SK-MEL-5 (cell line): ENCODE measurements at places on chromosomes 2 and 18. TPM values are rescaled to one million over a fixed set of nuclear protein-coding genes. Genes with fewer than 3 reads are reported as not detected.
A peak's percentile ranks its signal among the peaks of the same experiment; 100 is the strongest.

Gene ZAP70
- not detected in 2 replicates for total RNA-seq

- DNase-seq: no peak
Observed at GRCh38 chr18:21362831-21363230, 120.8 kb downstream of the GREB1L start.

Gene NEUROD1
- not detected in 2 replicates for total RNA-seq

GRCh38 chr2:230944757-230945372, 19.8 kb upstream of the GPR55 start:
- no peak for DNase-seq

Gene AQP12A
- total RNA-seq: not detected in 2 replicates

GRCh38 chr2:181065458-181065857, 85.1 kb downstream of the UBE2E3 start:
- DNase-seq: no peak

GRCh38 chr2:161954103-161954502, 119.9 kb downstream of the DPP4 start:
- peak; percentile 34 for DNase-seq

- DNase-seq: no peak
Observed at GRCh38 chr2:126751477-126751876, 95.5 kb downstream of the GYPC start.

DNA sequence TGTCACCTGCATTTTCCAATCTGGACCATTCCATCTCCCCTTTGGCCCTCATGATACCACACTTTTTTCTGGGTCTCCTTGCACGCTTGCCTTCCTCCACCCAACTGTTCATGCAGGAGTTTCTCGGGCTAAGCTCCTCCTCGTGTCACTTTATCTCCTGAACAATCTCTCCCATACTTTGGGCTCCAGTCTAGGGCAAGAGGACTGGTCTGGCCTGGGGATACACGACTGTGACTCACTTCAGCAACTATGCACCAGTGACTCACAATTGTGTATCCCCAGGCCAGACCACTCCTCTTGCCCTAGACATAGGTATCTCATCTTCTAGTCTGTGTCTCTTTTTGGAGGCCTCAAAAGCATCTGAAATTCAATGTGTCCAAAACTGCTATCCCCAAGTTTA, 149.4 kb upstream of the PTPRM start:
- DNase-seq: no peak

Gene RAB6C
- total RNA-seq: not detected in 2 replicates

DNA sequence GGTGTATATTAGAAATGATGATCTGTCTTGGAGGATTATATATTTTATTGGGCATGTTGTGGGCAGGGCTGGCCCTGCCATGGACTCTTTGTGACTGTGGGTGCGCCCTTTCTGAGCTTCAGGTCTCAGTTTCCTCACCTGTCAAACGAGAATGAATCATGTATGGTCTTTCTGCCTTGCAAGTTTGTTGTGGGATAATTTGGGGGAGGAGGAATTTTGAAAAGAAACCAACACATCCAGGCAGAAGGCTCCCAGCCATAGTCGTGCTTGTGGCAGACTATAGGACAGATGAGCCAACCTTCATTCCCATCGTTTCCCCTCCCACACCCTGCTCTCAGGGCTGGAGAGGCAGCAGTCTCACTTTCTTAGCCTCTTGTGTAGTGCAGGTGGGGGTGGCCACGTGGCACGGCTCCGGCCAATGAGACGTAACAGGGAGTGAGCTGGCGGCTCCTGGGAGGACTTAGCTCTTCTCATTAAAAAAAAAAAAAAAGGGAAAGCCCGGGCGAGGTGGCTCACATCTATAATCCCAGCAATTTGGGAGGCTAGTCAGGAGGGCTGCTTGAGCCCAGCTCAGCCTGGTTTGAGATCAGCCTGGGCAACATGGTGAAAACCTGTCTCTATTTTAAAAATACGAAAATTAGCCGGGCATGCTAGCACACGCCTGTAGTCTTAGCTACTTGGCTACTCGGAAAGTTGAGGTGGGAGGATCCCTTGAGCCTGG, 63.1 kb downstream of the RHOB start:
- peak; percentile 16 for DNase-seq

- DNase-seq: no peak
Observed at GRCh38 chr18:9321017-9321452, 13.5 kb upstream of the TWSG1 start.

DNA sequence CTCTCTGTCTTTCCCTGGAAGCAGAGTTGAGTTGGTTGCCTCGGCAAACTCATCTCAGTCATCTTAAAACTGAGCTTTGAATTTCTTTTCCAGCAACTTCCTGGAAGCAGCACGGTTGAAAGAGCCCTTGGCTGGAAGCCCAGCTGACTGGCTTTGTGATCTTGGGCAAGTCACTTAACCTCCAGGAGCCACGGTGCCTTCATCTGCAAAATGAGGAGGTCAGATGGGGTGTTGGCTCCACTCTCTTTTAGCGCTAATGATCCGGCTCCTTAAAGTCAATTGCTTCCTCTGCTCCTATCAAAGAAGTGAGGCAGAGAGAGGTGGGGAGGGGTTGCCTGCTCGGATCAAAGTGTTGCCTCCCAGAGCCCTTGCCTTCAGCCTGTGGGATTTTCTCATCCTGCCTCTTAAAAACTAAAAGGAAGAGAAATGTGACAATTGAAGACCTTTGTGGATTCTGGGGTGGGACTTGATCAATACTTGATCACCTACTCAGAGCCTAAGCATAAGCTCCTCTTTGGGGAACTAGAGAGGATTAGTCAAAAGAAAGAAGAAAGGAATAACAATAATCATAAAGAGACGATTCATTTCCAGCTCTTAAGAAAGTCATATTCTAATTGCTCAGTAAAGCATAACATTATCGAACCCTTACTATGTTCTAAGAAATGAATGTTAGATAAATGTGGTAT, 86.6 kb downstream of the MYCN start:
- DNase-seq: no peak

GRCh38 chr2:202009019-202009481, 24.6 kb upstream of the FZD7 start:
- DNase-seq: peak; percentile 18

GRCh38 chr18:58325494-58325893, 281.5 kb downstream of the NEDD4L start:
- DNase-seq: no peak

Gene ZFP36L2
- 5.2 and 5.7 TPM in 2 replicates for total RNA-seq

GRCh38 chr2:26982102-26982742, 11.8 kb downstream of the MAPRE3 start:
- peak; percentile 65 for DNase-seq

Gene TACR1
- total RNA-seq: not detected in 2 replicates

Gene RGPD3
- total RNA-seq: not detected in 2 replicates

DNA sequence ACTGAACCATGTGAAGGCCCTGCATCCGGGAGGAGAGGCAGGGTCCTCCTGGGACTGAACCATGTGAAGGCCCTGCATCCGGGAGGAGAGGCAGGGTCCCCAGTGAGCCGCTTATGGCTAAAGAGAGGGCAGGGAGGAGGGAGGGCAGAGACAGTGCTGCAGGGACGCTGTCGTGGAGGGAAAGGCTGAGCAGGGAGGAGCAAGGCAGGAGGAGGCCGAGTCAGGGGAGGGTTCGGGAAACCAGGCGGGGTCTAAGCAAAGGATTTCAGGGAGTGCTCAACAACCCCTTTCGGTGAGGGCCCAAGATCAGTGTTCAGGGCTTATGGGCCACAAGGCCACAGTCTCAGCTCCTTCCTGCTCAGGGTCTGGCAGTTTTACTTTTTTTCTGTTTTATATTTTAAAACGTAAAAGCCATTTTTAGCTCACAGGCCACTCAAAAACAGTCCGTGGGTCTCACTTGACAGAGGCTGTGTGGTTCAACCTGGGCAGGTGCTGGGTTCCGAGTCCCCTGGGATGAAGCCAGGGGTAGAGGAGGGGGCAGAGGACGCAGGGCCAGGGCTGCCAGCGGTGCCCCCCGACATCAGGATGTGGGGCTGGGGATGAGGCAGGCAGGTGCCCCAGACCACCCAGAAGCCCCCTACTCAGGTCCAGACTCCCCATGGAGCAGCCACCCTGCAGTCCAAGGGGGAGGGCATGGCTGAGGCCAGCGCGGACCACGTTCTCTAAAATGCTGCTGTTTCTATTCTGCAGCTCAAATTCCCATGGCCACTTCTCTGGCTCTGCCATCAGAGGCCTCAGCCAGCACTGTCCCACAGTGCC, 5.2 kb downstream of the TMEM18 start:
- peak; percentile 41 for DNase-seq

DNA sequence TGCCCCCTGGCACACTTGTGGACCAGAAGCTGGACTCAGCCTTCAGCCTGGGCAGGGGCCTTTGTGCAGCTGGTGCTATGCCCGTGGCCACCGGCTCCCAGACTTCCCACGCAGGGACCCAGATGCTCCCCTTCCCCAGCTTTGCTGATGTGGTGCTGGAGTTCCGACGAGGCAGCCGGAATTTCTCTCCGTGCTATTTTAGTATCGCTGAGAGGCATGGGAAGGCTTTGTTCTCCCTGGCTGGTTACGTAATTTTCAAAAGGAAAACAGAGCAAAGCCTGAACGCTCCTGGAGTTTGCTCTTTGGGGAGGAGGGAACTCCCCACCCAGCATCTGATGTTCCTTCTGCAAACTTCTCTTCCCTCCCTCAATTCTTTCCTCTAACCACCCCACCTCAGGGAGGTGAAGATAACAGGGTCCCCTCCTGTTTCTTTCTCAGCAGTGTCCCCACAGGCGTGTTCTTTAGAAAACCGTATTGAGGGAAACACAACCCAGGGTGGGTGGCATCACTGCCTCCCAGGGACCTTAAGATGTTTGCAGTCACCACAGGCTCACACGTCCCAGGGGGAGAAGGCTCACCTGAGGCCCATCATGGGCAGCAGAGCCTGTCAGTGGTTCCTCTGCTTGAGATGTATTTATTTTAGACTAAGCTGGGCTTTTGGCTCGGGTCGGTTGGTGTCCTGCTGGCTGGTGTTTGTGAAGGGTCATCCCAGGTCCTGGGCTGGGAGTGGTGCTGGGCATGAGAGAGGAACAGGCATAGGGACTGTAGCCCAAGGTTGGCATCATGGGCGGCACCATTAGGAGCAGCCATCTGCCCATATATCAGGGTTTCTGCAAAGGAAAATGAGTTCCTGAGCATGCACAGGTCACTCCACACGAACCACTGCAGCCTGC, 95.0 kb downstream of the MAPK4 start:
- no peak for DNase-seq

Gene SFT2D3
- total RNA-seq: 6.5 and 9.7 TPM in 2 replicates

DNA sequence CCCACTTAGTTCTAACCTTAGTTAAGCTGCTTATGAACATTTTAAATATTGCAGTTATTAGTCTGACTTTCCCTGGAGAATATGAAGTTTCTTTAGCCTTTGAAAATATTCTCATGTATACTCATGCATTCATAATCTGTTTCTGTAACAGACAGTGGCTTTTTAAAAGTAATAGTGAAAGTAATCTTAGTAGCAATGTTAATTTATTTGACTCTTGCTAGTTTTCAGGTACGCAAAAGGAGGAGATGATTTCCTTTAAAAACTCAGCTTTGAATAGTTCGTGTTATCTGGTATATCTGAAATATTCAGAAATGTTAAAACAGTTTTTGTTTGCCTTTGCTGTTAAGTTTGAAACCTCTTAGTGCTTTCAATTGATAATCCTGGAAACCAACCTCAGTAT, 3.8 kb downstream of the ANKRD12 start:
- no peak for DNase-seq

Gene REL
- 7.3 and 7.8 TPM in 2 replicates for total RNA-seq

Gene ZBTB7C
- total RNA-seq: 0.16 TPM in 1 of 2 replicates, not detected in the other

- no peak for DNase-seq
Observed at GRCh38 chr2:50388324-50388723, 643.6 kb downstream of the NRXN1 start.

DNA sequence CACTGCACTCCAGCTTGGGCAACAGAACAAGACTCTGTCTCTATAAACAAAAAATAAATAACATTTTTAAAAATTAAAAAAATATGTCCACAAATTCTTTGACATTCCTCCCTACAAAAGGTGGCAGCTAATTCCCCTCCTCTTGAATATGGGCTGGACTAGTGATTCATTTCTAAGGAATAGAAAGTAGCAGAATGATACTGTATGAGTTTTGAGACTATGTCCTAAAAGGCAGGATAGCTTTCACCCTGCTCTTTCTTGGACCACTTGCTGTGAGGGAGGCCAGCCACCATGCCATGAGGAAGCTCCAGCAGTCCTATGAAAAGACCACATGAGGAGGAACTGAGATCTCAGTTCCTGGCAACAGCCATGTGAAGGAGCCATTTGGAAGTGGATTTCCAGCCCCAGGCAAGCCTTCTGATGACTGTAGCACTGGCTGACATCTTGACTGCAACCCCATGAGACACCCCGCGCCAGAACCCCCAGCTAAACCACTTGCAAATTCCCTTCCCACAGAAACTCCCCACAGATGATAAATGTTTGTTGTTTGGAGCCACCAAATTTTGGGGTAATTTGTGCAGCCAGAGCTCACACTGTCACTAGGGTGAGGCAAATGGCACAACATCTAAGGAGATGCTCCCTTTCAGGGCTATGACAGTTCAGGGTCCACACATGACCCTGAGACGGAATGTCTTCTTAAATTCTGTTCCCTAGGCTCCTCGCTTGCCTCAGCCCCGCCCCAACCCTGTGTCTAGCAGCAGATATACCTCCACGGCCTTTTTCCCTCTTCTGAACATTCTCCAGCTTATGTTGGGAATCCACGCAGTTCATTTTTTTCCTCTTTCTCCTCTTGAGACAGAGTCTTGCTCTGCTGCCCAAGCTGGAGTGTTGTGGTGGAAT, 17.1 kb upstream of the ATOH8 start:
- DNase-seq: peak; percentile 46

- DNase-seq: no peak
Observed at GRCh38 chr2:44649381-44649780, 287.6 kb downstream of the CAMKMT start.

GRCh38 chr18:68948622-68949021, 150.7 kb downstream of the CCDC102B start:
- DNase-seq: no peak

DNA sequence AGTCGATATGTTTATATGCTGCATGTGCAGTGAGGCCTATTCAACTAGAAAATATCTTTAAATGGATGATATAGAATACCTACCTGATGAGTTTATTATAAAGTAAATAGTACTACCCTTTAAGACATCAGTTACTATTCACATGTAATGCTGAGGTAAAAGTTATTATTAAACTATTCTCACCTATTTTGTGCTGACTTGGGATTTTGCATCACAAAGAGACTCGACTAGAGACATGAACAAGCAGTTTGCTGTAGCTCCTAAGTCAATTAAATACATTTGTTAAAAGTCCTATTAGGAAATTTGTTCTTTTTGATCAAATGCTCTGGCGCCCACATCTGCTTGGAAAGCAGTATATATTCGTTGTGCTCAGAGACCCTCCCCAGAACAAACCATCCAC, 164.1 kb downstream of the CCDC85A start:
- no peak for DNase-seq

GRCh38 chr2:141824790-141825189, 306.0 kb downstream of the LRP1B start:
- DNase-seq: no peak

Gene DCDC2C
- not detected in 2 replicates for total RNA-seq

DNA sequence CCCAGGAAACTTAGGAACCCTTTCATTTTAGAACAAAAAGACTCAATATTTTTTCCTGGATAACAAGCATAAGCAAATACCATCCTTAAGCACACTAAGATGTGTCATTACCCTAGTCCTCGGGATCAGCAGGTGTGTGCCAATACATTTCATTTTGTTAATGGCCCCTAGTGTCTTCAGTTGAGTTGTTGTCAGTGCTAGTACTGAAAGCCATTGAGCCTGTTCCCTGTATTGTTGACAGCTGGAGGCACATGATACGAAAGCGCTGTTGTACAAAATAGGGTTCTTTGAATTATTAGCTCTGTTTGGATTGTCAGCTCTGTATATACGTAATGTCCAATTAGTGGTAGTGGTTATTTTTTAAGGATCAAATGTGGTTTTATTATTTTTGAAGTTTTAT, 29.5 kb downstream of the VAPA start:
- DNase-seq: peak; percentile 88

Gene MCM6
- total RNA-seq: 18.1 and 20.5 TPM in 2 replicates

- no peak for DNase-seq
Observed at GRCh38 chr2:5304640-5305039, 387.5 kb upstream of the SOX11 start.
